Activated naive CD8-positive, alpha-beta T cell treated with anti-CD3 and anti-CD28 coated beads, Interleukin-2, amount 10 ng/mL, durations not matched to agents 7 days and 5 days (primary cell): ENCODE measurements at places on chromosomes 2 and 18. TPM values are rescaled to one million over a fixed set of nuclear protein-coding genes. Genes with fewer than 3 reads are reported as not detected.

TRAF3IP1 gene
- 8.6 TPM for total RNA-seq

GRCh38 chr2:101395545-101396315 lies 8.4 kb upstream of the CREG2 start:
- peaks cover 43% of the 10 kb centered on the region for H3K27me3 ChIP-seq
- no peak overlapping the region for H3K27ac ChIP-seq
- no peaks in the 10 kb centered on the region for H3K36me3 ChIP-seq
- no peak overlapping the region for H3K4me3 ChIP-seq
- no peaks in the 10 kb centered on the region for H3K4me1 ChIP-seq
- DNase-seq: no peak

- no peaks in the 10 kb centered on the region for H3K27me3 ChIP-seq
- H3K36me3 ChIP-seq: no peaks in the 10 kb centered on the region
- no peaks in the 10 kb centered on the region for H3K4me1 ChIP-seq
- DNase-seq: no peak
- H3K27ac ChIP-seq: no peak overlapping the region
These were observed 147.9 kb upstream of the CBLN2 start for GRCh38 chr18:72692086-72692485.

- H3K36me3 ChIP-seq: peaks cover 9% of the 10 kb centered on the region
- DNase-seq: no peak
- peak overlapping the region; percentile 86 for H3K4me3 ChIP-seq
- H3K4me1 ChIP-seq: peaks cover 18% of the 10 kb centered on the region
- peak overlapping the region; percentile 72 for H3K27ac ChIP-seq
These were observed 695 bp downstream of the RBFA start for GRCh38 chr18:80034852-80035406.

DNA sequence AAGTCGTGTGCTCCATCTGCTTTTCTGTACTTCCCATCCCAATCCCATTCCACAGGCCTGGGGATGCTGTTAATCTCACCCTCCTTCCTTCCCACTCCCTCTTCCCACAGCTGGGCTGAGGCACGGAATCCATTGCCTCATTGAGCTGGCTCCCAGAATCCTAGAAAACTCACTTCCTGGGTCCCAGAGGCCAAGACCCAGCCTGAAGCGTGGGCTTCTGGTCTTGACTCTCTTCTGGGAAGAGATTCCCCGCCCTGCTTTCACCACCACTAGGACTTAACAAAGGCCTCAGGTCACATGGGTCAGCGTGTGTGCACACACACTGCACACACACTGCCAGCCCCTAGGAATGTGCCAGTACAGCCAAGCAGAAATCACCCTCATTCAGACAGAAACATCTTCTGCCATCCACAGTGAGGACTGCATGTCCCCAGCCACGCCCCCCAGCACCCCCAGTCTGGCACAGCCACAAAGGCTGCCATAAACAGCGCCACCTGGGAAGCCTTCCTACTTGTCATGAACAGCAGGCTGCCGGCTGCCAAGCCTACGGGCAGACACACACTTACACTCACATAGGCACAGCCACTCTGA lies 165.8 kb downstream of the TNS1 start:
- DNase-seq: no peak
- H3K36me3 ChIP-seq: no peaks in the 10 kb centered on the region
- H3K4me1 ChIP-seq: no peaks in the 10 kb centered on the region
- H3K4me3 ChIP-seq: no peak overlapping the region

GRCh38 chr2:2229626-2230432 lies 101.2 kb downstream of the MYT1L start:
- no peaks in the 10 kb centered on the region for H3K36me3 ChIP-seq
- no peaks in the 10 kb centered on the region for H3K4me1 ChIP-seq
- no peak overlapping the region for H3K4me3 ChIP-seq
- H3K27ac ChIP-seq: no peak overlapping the region

DNA sequence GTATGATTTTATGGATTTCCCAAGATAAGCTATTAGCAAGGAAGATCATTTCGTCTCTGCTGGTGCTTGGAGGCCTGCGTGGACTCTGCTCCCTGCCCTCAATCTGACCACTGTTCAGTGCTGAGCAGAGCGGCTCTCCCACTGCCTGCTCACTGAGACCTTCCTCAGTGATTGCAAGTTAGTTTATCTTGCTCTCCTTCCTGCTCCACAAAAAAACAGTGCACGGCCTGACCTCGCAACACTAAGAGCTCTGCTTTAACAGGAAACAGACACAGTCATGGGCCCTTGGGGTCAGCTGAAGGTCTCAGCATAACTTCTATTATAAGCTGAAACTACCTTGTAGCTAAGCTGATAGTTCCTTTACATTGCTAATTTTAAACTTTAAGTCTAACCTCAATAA lies 53.1 kb downstream of the PRELID3A start:
- no peak overlapping the region for H3K27ac ChIP-seq
- no peaks in the 10 kb centered on the region for H3K4me1 ChIP-seq
- no peak for DNase-seq
